Activated naive CD4-positive, alpha-beta T cell treated with anti-CD3 and anti-CD28 coated beads, Interleukin-2, amount 10 ng/mL, durations not matched to agents 7 days and 5 days (primary cell): ENCODE measurements at places on chromosomes 2 and 18.

GRCh38 chr18:6120820-6121279 lies 225.5 kb upstream of the TMEM200C start:
- no peak for DNase-seq

DNA sequence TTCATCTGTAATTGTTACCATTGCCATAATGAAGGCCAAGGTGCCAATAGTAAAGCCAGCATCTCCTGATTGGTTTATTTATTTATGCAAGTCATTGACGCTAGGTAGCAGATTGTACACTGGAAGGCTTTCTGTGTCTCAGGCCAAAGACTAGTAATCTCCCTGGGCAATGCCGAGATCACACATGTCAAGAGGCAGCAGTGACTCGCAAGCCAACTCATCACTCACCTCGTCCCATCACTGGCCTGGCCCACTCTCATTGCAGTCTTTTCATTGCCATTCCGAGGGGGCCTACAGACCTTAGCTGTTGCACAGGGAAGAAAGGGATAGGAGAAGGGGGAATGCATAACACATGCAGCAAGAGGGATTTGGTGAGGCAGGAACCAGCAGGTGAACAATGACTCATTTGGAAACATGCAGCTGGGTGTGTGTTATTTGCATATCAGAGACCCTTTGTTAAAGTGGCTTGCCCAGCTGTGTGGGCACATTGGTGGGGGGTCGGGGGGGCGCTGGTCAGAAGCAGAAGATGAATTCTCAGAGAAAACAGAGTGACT lies 448.7 kb upstream of the HNRNPA3 start:
- DNase-seq = no peak

GRCh38 chr2:8271461-8271860 lies 410.4 kb upstream of the ID2 start:
- DNase-seq = no peak

DNA sequence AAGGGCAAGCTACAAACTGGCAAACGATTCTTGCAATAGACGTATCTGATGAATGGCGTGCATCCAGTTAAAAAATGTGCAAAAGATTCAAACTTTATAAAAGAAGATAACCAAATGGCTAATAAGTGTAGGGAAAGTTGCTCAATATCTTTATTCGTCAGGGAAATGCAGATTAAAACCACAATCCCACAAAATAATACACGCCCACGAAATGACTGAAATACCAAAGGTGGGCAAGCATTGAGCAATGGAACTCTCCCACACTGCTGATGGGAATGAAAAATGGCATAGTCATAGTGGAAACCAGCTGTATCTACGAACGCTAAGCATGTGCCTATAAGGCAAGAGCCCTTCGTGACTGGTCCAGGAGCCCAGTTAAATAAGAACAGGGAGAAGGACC lies 168.6 kb upstream of the SIX2 start:
- DNase-seq = no peak

DNA sequence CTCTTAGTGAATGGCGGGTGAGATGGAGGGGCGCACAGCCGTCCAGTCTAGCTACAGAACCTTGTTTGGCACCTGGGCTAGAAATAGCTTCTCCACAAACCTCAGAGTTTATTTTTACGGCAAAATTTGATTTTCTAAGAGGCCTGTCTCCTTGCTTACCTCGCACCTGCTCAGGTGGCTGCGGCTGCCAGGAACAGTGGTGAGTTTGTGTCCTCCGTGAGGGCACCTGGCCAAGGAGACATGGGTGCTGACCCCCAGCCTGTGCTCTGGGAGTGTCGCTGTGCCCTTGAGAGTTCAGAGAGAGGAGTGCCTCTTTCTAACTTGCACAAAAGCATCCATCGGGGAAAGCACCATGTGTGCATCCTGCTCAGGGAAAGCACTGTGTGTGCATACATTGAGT lies 97.2 kb downstream of the KLHL29 start:
- no peak for DNase-seq

- no peak for DNase-seq
These were observed 12.7 kb downstream of the TMEM237 start for GRCh38 chr2:201630577-201630976.

DNA sequence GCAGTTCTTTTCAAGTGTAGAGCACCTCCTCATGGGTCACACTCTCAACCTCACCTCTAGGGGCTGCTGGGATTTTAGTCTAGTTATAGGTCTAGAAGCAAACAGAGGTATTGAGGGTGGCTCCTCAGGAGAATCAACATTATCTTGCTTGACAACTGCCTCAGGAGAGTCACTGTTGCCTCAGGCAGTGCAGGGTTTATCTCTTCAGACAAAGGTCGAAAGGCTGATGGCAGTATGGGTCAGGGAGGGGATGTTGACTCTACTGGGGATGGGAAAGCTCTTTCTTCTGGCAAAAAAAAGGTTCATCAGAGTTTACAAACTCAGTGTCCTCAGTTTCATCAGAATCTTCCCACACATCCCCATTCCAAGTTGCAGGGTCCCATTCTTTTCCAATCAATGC lies 24.0 kb downstream of the DTNA start:
- DNase-seq = no peak

- DNase-seq = no peak
These were observed 128.4 kb downstream of the IRS1 start for GRCh38 chr2:226671141-226671676.

DNA sequence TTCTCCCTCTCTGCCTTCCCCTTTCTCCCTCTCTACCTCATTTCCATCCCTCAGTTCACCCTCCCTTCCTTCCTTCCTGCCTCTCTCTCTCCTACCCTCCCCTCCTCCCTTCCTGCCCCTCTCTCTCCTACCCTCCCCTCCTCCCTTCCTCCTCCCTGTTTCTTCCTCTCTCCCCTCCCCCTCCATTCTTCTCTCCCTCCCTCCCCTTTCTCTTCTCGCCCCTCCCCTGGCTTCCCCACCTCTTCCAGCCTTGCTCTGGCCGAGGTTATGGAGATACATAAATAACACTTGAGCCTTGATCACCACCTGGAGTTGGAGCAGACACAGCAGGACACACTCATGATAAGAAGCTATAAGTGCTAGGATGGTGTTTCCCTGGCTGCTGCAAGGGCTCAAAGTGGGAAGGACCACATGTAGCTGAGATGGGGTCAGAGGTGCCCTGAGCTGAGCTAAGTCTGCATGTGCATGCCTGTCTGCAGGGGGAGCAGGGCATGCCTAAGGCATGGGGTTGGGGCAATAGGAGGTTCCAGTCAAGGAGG lies 326.1 kb upstream of the HS6ST1 start:
- no peak for DNase-seq

DNA sequence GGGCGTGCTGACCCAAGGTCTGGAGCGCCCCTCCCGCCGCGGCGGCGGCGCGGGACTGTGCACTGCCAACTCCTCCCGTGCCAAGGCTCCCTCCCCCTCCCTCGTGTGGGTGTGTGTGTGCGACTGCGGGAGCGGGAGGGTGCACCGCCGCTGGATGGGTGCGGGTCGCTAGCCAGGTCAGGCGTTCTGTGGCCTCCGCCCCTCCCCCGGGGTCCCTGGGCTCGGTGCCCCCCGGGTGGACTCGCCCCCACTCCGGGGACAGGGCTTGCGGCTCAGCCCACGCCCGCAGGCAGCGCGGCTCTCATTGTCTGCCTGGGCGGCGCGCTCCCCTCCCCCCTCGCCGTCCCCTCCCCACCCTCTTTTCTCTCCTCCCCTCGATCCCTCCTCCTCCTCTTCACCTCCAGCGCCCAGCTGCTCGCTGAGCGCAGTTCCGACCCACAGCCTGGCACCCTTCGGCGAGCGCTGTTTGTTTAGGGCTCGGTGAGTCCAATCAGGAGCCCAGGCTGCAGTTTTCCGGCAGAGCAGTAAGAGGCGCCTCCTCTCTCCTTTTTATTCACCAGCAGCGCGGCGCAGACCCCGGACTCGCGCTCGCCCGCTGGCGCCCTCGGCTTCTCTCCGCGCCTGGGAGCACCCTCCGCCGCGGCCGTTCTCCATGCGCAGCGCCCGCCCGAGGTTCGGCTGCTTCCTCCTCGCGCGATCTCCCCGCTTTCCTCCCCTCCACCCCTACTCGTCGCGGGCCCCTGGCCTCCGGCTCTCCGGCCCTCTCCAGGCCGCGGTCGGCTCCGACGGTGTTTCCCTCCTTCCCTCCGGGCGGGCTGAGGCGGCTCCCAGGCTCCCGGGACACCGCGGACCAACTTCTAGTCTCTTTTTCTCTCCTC lies at the start of gene GATA6:
TSS of gene GATA6 (plus strand) at position 579 of the 878 bp plus-strand sequence. CDS start 1,556 bp downstream, outside the sequence.
- DNase-seq = peak; percentile 44

GRCh38 chr2:191907545-191907944 lies 60.7 kb upstream of the CAVIN2 start:
- no peak for DNase-seq

DNA sequence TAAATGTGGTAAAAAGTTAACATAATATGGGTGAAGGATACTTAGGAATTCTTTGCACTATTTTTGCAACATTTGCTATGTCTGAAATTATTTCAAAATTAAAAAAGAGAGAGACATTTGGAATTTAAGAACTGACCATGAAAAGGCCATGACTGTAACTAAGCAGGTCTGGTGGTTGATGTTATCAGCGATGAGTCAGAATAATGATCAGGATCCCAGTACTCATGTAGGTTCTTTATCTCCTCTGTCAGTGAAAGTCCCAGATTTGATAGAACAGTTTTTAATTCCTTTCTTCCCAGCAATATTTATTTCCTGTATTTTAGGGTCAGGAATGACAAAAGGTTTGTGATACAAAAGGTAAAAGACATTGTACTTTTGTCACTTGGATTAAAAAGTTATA lies 242.4 kb upstream of the ZNF521 start:
- no peak for DNase-seq

- DNase-seq = no peak
These were observed 48.6 kb downstream of the LINC00305 start for GRCh38 chr18:64100116-64100922.

GRCh38 chr2:74556831-74557370 lies 2.4 kb downstream of the DOK1 start:
- no peak for DNase-seq

DNA sequence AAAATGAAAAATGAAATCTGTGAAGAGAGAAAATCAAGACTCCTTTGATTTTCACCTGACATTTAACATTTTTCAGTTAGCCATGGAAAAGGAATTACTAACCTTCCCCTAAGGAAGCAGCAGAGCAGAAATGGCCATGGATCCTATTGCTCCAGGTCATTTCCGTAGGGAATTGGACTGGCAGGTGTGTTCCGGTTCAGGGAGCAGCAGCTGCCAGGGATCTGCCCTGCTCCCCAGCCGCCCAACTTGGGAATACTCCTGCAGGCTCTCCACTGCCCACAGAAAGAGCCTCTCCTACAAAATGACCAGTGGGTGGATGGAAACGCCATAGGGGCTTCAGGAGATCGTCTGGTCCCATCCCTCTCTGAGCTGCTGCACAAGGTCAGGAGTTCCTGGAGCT lies 86.0 kb upstream of the MAPK4 start:
- DNase-seq = no peak

GRCh38 chr18:10475654-10476291 lies 21.3 kb downstream of the APCDD1 start:
- DNase-seq = no peak

DNA sequence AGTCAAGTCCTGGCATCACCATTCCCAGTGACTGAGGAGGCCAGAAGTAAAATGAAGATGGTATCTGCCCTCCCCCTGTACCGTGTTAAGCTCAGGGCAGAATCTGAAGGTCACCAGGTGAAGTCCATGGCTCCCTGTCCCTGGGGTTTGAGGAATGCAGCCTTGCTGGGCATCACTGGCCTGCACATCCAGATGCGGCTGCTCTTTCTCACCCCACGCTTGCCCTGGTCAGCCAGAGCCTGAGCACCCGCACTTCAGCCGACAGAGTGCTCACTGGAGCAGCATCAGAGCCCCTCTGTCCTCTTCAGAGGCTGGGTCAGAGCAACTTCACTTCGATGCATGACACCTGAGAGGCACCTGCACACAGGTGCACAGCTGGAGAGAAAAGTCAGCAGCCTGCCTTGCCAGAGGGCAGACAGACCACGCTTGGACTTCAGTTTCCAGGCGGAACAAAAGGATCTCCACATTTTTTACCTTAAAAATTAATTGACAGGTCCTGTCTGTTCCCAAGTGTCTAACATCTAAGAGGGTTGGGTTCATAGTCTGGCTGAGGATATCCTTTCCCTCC lies 267.3 kb downstream of the ANAPC1 start:
- no peak for DNase-seq

DNA sequence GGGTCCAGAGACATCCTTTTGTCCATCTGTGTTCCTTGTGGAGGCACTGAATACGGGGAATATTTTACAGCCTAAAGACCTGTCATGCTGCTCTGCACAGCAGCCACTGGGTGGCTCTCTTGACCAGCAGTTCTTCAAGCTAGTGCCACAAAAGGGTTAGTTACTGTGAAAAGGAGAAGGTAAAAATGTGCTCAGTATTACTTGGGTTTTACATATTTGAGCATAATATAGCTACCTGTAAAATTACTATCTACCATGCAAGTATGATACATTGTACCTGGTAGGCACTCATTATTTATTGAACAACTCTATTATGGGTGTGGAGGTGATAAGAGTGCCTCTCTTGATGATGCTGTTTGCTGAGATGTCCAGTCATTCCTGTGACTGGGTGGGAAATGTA lies 23.6 kb downstream of the FZD5 start:
- DNase-seq = peak; percentile 66

- DNase-seq = no peak
These were observed 73.6 kb upstream of the STK17B start for GRCh38 chr2:196244966-196245365.

DNA sequence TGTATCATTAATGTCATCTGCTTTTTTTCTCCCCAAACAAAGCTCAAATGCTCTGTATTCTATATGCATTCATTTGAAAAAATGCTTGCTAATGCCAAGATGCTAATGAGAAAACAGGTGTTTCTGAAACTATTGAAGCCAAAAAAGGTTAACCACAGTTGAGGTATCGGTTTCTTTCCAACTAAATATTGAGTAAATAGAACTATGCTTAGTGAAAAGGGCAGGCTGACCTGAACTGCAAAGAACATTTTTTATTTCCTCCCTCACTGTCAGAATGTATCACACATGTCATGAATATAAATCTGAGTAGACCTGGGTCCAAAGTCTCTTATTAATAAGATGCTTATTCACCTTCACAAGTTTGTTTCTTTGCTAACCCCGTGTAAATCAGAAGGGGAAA lies 866.6 kb downstream of the CPS1 start:
- no peak for DNase-seq

DNA sequence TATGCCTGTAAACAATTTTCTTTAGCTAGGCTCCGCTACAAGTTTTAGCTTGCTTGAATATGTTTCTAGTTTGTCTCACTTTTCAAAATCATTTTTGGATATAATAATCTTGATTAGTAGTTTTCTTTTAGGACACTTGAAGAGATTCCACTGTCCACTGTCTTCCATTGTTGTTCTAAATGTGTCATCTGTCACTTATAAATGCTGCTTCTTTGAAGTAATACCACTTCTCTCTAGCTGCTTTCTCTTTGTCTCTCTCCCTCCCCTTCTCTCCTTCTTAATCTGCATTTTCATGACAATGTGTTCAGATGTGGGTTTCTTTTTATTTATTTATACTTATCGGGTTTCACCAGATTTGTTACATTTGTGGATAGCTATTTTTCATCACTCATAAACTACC lies 73.7 kb upstream of the DPP10 start:
- no peak for DNase-seq
